Fibroblast of skin of abdomen (primary cell): ENCODE measurements at places on chromosomes 3 and 15.

GRCh38 chr3:28347374-28348264 is 902 bp upstream of the ZCWPW2 start:
- DNase-seq: peak; percentile 43

GRCh38 chr3:85672761-85673160 is 714.0 kb downstream of the CADM2 start:
- no peak for DNase-seq

GRCh38 chr3:10432931-10433330 is 72.5 kb downstream of the ATP2B2 start:
- no peak for DNase-seq

DNA sequence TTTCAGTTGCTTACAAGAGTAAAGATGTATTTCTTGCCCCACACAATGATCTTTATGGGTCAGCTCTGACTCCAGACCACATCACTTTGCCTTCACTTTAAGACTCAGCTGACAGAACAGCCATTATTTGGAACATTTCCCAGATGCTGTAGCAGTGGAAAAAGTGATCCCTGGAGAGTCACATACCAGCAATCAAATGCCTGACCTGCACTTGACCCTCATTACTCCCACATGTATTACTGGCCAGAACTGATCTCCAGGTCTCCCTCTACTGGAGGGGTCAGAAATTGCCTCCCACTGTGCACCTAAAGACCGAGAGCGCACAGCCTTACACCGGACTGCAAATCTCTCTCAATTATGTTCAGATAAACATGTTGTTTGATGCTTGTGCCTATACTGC is 88.6 kb upstream of the ZNF385D start:
- peak; percentile 90 for DNase-seq

DNA sequence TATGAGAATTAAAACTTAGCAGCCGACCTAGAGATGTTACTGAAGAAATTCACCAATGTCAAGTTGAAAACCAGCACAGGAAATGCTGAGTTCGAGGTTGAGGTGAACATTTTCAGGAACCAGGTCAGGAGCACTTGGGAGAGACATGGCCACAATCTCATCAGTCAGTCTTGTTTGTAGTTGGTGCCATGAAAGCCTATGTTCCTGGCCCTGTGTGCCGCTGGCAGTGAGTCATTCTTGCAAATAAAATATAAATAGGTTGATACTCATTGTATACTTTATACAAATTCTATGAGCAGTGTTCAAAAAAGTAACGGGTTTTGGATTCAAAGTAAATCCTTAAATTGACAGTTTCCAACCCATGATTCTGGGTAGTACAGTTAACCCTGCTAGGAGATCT is 1.5 kb upstream of the FSIP1 start:
- DNase-seq: no peak
